ENCODE measurements at places on chromosomes 2 and 18.

- DNase-seq = no peak
These were observed 12.9 kb upstream of the DPP4 start for GRCh38 chr2:162086904-162087303.

- no peak for DNase-seq
These were observed 24.7 kb upstream of the DARS1 start for GRCh38 chr2:136010126-136010525.

- DNase-seq = no peak
These were observed 146.3 kb upstream of the CTAGE1 start for GRCh38 chr18:22564036-22564435.

GRCh38 chr2:76180676-76181075 is 470.0 kb upstream of the GCFC2 start:
- DNase-seq = no peak

GRCh38 chr2:236105955-236106607 is 62.1 kb downstream of the GBX2 start:
- DNase-seq = no peak

GRCh38 chr2:123597988-123598387 is 427.1 kb upstream of the CNTNAP5 start:
- no peak for DNase-seq
